ENCODE measurements at places on chromosomes 2 and 18. TPM values are rescaled to one million over a fixed set of nuclear protein-coding genes. Genes with fewer than 3 reads are reported as not detected.

DNA sequence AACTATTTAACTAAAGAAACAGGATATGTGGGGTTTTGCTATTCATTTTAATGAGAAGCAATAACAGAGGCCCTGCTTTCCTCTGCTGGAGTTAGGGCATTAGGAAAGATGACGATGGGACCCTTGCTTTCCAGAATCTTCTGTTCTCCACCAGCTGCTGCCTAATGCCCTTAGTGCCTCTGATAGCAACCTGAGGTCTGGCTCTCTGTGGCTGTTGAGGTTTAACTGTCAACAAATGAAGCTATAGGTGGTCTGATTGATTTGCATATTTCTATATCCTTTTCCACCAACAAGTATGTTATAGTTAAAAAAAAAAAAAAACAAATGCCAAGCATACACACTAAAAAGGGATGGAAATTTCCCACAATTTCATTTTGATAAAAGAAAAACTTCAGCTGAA is 115.1 kb upstream of the NCK2 start:
- H3K4me1 ChIP-seq: peaks cover 7% of the 10 kb centered on the region
- DNase-seq: no peak
- no peak overlapping the region for H3K27ac ChIP-seq
- no peak overlapping the region for H3K4me3 ChIP-seq

GRCh38 chr18:63292831-63293683 is 26.5 kb downstream of the BCL2 start:
- no peak for DNase-seq
- H3K4me1 ChIP-seq: peaks cover 6% of the 10 kb centered on the region
- no peak overlapping the region for H3K4me3 ChIP-seq

- H3K27ac ChIP-seq: no peak overlapping the region
- H3K27me3 ChIP-seq: no peaks in the 10 kb centered on the region
- no peak overlapping the region for H3K4me3 ChIP-seq
- peaks cover 51% of the 10 kb centered on the region for H3K36me3 ChIP-seq
These were observed 14.3 kb upstream of the D2HGDH start for GRCh38 chr2:241720099-241720498.

GRCh38 chr18:10724666-10725065 is 198.8 kb downstream of the NAPG start:
- H3K36me3 ChIP-seq: peaks cover 25% of the 10 kb centered on the region
- H3K4me3 ChIP-seq: no peak overlapping the region
- no peak for DNase-seq

GRCh38 chr2:218130822-218131221 is 5.0 kb downstream of the CXCR2 start:
- DNase-seq: no peak
- no peaks in the 10 kb centered on the region for H3K27me3 ChIP-seq
- H3K36me3 ChIP-seq: no peaks in the 10 kb centered on the region
- H3K4me1 ChIP-seq: peaks cover under 1% of the 10 kb centered on the region

The AGFG1 gene
- 90.2 TPM for total RNA-seq

The ARL6IP6 gene
- 13.2 TPM for total RNA-seq

The GRHL1 gene
- 13.6 TPM for total RNA-seq

The KIAA2012 gene
- 8.5 TPM for total RNA-seq

The CCDC142 gene
- total RNA-seq: 25.5 TPM

The CYTIP gene
- total RNA-seq: 21.4 TPM

The COPS8 gene
- 39.3 TPM for total RNA-seq

Measured in lung (tissue), 17 donors.